ENCODE measurements at places on chromosomes 13 and 19. TPM values are rescaled to one million over a fixed set of nuclear protein-coding genes. Genes with fewer than 3 reads are reported as not detected.
A peak's percentile ranks its signal among the peaks of the same experiment; 100 is the strongest.

DNA sequence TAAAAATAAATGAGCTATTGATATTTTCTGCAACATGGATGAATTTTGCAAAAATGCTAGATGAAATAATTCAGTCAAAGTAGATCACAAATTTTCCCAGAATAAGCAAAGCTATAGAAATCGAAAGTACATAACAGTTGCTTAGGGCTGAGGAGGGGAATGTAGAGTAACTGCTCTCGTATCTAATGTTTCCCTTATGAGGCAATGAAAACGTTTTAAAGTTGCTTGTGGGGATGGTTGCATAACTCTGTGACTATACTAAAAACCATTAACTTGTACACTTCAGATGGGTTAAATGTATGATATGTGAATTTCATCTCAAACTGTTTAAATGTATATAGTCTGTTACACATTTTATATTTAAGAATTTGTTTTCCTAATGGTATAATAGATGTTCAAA lies 231.7 kb downstream of the GGACT start:
- H3K27ac ChIP-seq, result no peak overlapping the region
- H3K4me1 ChIP-seq, result peaks cover 9% of the 10 kb centered on the region
- no peaks in the 10 kb centered on the region for H3K27me3 ChIP-seq
- H3K4me3 ChIP-seq, result no peak overlapping the region
- H3K36me3 ChIP-seq, result peaks cover 3% of the 10 kb centered on the region

The NTN5 gene
- total RNA-seq, result 1.1 TPM

The B3GLCT gene
- total RNA-seq, result 10.7 TPM

The APOC4 gene
- total RNA-seq, result not detected

DNA sequence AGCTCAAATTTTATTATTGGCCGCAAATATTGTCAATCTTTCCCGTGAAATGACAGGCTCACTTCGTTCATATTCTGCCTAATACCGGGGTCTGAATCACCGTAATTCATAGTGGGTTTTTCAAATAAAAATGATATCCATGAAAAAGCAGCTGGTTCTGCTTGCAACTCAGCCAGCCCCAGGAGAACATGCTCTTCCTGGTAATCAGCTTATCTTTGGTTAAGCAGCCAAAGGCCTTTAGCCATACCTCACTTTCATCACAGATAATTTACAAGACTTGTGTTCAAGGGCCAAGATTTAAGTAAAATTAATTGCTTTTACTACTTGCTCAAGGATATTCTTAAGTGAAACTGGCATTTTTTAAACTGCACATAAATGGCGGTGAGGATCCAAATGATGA lies 22.5 kb downstream of the RNASEH2B start:
- DNase-seq, result no peak
- no peaks in the 10 kb centered on the region for H3K27me3 ChIP-seq
- H3K4me3 ChIP-seq, result no peak overlapping the region

DNA sequence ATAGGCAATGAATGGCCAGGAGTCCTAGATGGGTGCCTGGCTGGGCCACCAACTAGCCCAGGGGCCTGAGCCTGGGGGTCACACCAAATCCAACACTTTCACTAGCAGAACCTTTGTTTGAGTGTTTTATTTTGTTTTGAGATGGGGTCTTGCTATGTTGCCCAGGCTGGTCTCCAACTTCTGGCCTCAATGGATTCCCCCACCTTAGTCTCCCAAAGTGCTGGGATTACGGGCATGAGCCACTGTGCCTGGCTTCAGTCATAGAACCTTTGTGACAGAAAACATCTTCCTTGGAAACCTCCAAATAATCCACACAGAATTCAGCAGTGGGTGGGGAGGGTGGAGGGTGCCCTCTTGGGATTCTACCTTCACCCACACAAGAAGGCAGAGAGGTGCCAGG lies 6.1 kb downstream of the PRKACA start:
- no peak for DNase-seq
- no peak overlapping the region for H3K27ac ChIP-seq
- H3K36me3 ChIP-seq, result no peaks in the 10 kb centered on the region
- no peaks in the 10 kb centered on the region for H3K27me3 ChIP-seq

The IRF3 gene
- total RNA-seq, result 53.0 TPM

GRCh38 chr13:97058391-97058790 lies 64.1 kb upstream of the OXGR1 start:
- no peak for DNase-seq
- H3K27ac ChIP-seq, result peak overlapping the region; percentile 29
- peaks cover 2% of the 10 kb centered on the region for H3K36me3 ChIP-seq
- no peaks in the 10 kb centered on the region for H3K27me3 ChIP-seq
- H3K4me1 ChIP-seq, result peaks cover 28% of the 10 kb centered on the region

The KXD1 gene
- 63.4 TPM for total RNA-seq

DNA sequence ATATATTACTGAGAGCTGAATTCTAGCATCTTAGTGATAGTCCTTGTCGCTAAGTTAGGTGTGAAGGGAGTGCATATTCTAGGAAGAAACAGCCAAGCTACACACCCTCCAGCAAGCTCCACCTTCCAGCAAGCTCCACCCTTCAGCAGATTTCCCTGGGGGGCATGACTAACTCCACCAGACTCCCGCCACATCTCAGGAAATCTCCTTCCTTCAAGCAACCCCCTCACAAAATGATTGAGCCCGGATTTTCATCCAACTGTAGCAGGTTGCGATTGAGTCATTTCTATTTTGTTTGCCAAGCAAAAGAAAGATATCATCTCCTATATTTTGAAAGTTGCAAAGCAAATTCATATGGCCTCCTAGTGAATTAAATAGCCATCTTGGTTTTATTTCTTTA lies 162.1 kb upstream of the TMTC4 start:
- DNase-seq, result no peak
- no peak overlapping the region for H3K4me3 ChIP-seq
- H3K27ac ChIP-seq, result no peak overlapping the region
- H3K36me3 ChIP-seq, result no peaks in the 10 kb centered on the region
- peaks cover under 1% of the 10 kb centered on the region for H3K4me1 ChIP-seq

- peaks cover 35% of the 10 kb centered on the region for H3K27me3 ChIP-seq
- H3K4me1 ChIP-seq, result no peaks in the 10 kb centered on the region
- H3K36me3 ChIP-seq, result no peaks in the 10 kb centered on the region
- H3K4me3 ChIP-seq, result no peak overlapping the region
- DNase-seq, result no peak
Observed at GRCh38 chr19:39780894-39781293, 2.2 kb downstream of the LEUTX start.

DNA sequence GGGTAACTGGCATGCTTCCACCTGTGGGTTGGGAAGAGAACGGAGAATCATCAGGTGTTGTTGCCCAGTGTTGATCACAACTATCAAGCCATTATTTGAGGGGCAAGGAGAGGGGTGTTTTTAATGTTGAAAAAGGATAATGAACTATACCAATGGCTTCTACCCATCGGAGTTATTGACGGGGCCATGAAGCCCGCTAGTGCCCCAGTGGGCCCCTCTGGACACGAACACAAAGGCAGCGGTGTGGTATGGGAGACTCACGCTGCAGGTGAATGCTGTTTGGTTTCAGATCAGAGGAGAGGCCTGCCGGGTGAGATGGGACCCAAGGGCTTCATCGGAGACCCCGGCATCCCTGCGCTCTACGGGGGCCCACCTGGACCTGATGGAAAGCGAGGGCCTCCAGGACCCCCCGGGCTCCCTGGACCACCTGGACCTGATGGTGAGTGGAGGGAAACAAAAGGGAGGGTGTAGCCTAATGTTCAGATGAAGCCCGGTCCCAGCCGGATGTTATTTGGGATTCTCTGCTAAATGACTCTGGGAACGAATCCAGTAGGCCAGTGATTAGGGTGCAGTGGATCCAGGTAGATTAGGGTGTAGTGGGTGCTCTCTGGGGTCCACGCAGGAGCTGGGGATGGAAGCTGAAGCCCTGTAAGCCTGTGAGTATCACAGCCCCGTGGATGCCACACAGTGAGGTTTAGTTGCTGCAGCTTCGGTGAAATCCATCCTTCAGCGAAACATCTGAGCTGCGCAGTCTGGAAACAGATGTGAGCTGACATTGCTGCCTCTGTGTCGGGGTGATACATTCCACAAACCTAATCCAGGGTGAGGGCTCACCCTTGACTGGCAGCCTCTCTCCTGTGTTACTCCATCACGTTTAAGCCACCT lies 111.3 kb downstream of the RAB20 start:
- H3K36me3 ChIP-seq, result peaks cover 58% of the 10 kb centered on the region
- H3K27me3 ChIP-seq, result no peaks in the 10 kb centered on the region
- H3K4me1 ChIP-seq, result peaks cover 44% of the 10 kb centered on the region
- H3K4me3 ChIP-seq, result no peak overlapping the region
- DNase-seq, result peak; percentile 74

The FFAR1 gene
- total RNA-seq, result not detected

DNA sequence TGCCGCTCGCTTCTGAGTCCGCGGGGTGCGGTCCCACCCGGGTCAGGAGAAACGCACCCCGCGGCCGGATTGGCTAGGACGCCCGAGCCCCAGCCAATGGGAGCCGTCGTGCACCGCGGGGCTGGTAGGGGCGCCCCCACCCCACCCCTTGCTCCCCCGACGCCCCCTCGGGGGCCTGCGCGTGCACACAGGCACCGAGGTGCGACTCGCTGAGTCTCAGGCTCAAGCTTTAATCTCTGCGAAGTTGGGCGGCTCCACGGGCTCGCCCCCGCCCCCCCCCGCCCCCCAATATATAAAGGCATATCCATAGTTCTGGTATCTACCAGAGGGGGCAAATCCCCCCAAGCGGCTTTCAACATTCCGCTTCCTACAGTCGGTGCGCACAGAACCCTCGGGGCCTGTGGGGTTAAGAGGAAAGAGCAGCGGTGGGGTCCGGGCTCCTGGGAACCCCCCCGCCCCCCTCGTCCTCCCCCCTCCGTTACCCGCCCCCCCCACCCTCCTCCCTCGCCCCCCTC lies at the start of gene COX6B2:
Gene COX6B2, minus strand, starts transcription at position 22 of the 515 bp plus-strand sequence. CDS start 198 bp downstream, outside the sequence.
- DNase-seq, result peak; percentile 82
- peaks cover 38% of the 10 kb centered on the region for H3K27me3 ChIP-seq
- peak within 1 kb of the TSS; percentile 69 for H3K4me3 ChIP-seq
- H3K27ac ChIP-seq, result no peak within 1 kb of the TSS
- peaks cover 14% of the 10 kb centered on the region for H3K4me1 ChIP-seq
- no peaks in the 10 kb centered on the region for H3K36me3 ChIP-seq

DNA sequence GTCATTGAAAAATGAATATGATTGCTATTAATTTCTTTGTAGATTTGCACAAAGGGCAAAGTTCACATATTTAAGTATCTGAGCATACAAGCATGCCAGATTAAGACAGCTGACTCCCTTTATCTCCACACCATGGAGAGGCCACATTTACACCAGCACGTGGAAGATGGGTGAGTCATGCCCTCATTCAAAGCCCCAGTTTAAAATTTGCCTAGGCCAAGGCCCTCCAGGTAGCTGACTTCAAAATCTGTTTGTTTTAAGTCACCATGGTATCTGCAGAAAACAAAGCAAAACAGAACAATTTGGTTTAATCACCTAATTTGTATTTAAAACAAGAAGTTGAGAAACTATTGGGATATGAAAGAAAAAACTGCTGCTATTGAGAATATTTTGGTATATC lies 109.2 kb downstream of the ESD start:
- H3K27ac ChIP-seq, result no peak overlapping the region
- peaks cover 39% of the 10 kb centered on the region for H3K4me1 ChIP-seq
- DNase-seq, result no peak
- H3K27me3 ChIP-seq, result no peaks in the 10 kb centered on the region

DNA sequence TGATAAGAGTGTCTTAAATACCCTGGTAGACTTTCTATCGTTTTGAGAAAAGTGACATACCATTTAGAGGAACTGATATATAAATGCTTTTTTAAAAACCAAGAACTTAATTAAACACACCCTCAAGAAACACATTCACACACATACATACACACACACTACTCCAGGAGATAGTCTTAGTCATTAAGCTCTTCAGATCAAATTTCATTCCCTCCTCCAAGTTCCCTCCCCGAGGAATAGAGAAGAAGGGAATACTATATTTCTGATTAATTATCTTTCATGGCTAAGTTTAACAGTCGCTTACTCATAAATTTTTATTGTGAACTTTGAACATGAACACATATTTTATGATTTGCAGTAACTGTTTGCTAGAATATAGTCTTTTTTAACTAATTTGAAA lies 1109.5 kb downstream of the SLITRK1 start:
- no peaks in the 10 kb centered on the region for H3K27me3 ChIP-seq
- no peak for DNase-seq
- no peak overlapping the region for H3K4me3 ChIP-seq
- no peaks in the 10 kb centered on the region for H3K4me1 ChIP-seq
- H3K36me3 ChIP-seq, result no peaks in the 10 kb centered on the region

The ANKLE1 gene
- total RNA-seq, result 0.57 TPM

DNA sequence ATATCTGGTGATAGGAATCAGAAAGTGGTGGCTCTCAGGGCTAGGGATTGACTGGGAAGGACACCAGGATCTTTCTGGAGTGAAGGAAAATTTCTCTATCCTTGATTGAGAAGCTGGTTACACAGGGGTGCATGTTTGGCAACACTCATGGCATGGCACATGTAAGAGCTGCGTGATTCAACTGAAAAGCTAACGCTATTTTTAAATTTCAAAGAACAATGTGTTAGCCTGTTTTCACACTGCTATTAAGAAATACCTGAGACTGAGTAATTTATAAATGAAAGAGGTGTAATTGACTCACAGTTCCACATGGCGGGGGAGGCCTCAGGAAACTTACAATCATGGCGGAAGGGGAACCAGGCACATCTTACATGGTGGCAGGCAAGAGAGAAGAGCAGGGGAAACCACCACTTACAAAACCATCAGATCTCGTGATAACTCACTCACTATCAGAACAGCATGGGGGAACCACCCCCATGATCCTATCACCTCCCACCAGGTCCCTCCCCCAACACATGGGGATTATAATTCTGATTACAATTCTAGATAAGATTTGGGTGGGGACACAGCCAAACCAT lies 7.4 kb downstream of the SIGLEC8 start:
- no peak overlapping the region for H3K27ac ChIP-seq
- no peak for DNase-seq

The NOVA2 gene
- 0.22 TPM for total RNA-seq

GRCh38 chr19:42054205-42054604 lies 15.8 kb downstream of the GRIK5 start:
- H3K27me3 ChIP-seq, result peaks cover 22% of the 10 kb centered on the region
- no peak overlapping the region for H3K4me3 ChIP-seq
- H3K4me1 ChIP-seq, result no peaks in the 10 kb centered on the region
- no peak for DNase-seq

The HIF3A gene
- 113 TPM for total RNA-seq

- peaks cover 3% of the 10 kb centered on the region for H3K27me3 ChIP-seq
- H3K36me3 ChIP-seq, result no peaks in the 10 kb centered on the region
- no peak overlapping the region for H3K27ac ChIP-seq
- no peak for DNase-seq
Observed at GRCh38 chr13:60369242-60369641, 27.8 kb upstream of the TDRD3 start.

The PIP5K1C gene
- total RNA-seq, result 98.4 TPM

GRCh38 chr19:6110360-6110977 lies at the start of gene RFX2:
RFX2 (minus strand) TSS chr19:6110500; CDS start chr19:6047496, 63,004 bp downstream.
- no peaks in the 10 kb centered on the region for H3K36me3 ChIP-seq
- peak; percentile 100 for DNase-seq
- H3K27ac ChIP-seq, result peak within 1 kb of the TSS; percentile 98
- H3K4me3 ChIP-seq, result peak within 1 kb of the TSS; percentile 95
- peaks cover 2% of the 10 kb centered on the region for H3K27me3 ChIP-seq
- peaks cover 28% of the 10 kb centered on the region for H3K4me1 ChIP-seq

The NPHS1 gene
- total RNA-seq, result not detected

The CYP2S1 gene
- not detected for total RNA-seq

Measured in chondrocyte (in vitro differentiated cells).